ENCODE measurements at places on chromosomes 2 and 18.

DNA sequence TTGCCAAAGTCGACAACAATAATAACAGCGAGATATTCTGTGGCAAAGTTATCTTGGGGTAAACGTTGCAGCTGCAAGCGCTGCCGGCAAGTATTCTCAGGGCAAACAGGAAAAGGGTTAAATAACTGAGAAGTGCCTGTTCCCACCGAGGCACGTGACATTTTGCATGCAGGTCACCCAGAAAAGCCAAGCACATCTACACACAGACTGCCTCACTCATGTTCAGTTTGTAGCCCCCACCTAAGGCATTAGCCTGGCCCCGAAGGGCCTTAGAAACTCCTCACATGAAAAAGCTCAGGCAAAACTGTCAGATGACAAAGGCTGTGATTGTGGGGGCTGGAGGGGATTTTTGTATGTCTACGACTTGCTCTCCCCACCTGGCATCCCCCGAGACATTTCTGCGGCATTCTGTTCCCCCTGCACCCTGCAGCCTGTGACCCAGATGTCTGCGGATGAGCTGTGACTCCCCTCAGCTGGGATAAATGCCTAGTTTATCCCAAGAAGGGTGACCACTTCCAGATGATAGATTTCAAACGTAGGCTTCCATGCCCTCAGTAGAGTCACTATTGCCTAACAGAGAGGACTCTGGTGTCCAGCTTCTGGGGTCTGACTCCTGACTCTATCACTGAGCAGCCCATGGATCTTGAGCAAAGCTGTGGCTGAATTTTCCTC, 215.2 kb upstream of the SIX2 start:
- no peak for DNase-seq

DNA sequence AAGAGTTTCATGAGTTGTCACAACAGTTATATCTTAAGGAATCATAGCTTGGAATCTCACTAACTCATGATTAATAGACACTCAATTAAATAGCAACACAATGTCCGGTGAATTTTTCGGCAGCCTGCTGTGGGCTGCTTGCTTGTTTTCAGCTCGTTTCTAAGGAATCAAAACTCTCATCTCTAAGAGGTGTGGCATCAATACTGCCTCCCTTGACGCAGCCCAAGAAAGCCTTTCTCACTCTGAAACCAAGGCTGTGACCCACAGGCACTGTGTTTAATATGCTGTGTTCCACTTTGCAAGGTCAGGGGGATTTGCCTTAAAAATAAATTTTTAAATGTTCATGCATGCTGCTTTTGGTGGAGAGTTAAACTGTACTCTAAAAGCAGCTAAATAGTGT, 5.4 kb downstream of the DCC start:
- no peak for DNase-seq

GRCh38 chr2:128726911-128727310, 408.2 kb upstream of the HS6ST1 start:
- DNase-seq: no peak

- DNase-seq: peak; percentile 62
These were observed 187.4 kb downstream of the ZEB2 start for GRCh38 chr2:144332356-144333142.

DNA sequence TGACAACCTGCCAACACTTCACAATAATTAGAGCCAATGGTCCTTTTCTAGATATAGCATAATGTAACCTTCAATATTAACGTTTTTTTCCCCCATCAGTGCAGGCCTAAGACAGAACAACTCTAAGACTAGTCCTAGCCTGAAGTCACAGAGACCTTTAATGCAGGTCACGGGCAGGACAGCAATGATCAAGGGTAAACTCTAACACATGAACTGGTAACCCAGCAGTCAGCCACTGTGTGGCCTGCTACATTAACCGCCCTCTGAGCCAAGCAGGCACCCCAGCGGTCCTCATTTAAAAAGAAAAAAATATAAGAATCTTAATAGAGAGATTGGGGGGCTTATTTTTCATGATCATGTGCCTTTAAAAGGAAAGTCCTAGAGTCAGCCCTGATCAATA, 290.6 kb downstream of the AFF3 start:
- DNase-seq: no peak

- DNase-seq: no peak
These were observed 361.2 kb upstream of the HNRNPA3 start for GRCh38 chr2:176851200-176851888.
